ENCODE measurements at places on chromosomes 2 and 18.

GRCh38 chr2:64165706-64166105 is 21.5 kb upstream of the PELI1 start:
- DNase-seq: no peak

- no peak for DNase-seq
Observed at GRCh38 chr2:53379547-53379946, 388.1 kb upstream of the CHAC2 start.

GRCh38 chr18:33817096-33817495 is 239.1 kb downstream of the ASXL3 start:
- no peak for DNase-seq

DNA sequence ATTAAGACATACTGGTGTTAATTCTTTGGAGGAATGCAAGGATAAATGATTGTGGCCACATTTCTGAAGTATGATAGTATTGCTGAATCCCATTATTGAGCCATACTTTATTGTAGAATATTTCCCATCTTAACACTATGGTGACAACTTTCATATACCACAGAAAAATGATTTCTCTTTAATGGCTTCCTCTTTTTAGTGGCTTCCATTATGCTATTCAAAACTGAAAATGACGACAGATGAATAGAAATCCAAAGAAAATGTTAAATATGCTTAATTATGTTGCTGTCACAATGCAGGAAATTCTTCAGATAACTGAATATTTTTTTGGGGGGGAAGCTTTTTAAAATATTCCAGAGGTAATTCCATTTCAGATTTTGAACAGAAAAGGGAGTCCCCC is 88.9 kb upstream of the TMEM200C start:
- DNase-seq: no peak

DNA sequence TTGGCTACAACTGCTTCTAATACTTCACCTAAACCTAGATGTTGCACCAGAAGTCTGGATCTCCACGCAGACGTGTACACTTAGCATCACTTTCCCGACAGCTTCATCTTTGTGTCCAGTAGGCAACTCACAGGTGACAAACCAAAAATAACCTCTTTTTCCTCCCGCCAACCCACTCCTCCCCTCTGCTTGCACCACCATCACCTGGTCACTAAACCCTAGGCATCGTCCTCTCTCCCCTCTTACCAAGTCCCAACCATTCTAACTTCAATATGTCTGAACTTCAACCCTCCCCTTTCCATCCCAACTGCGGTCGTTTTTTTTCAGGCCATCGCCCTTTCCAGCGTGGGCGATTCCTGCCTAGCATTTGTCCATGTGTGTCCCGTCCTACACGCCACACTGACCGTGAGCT is 413 bp upstream of the CHMP3 start:
- no peak for DNase-seq

GRCh38 chr2:71832844-71833243 is 314.8 kb downstream of the CYP26B1 start:
- no peak for DNase-seq

DNA sequence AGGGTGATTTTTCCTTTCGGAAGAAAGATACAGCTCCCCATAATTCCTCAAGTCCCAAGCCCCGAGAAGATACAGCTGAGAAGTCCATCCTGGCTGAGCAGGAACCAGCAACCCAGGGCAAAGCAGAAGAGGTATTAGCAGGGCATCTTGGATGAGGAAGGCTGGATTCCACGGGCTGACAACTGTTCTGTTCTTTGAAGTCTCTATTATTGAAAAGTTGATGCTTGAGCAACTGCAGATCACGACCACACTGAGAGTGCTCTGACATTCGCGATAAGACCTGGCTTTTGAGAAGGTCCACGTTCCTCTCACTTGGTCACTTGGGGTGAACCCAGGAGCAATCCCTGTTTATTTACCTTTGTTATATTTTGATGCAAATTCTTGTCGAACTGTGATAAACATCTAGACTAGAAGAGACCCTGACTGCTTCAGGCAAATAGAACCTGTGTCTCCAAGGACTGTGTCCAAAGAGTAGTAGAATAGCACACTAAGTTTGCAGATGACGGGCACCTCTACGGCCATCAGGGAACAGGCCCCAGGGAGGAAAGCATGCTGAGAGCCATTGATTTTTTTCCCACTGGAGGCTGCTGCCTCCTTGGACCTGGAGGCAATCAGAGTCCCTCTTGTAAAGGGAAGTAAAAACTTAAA is 133.1 kb downstream of the ARL4C start:
- no peak for DNase-seq

GRCh38 chr2:30275256-30275655 is 43.9 kb downstream of the LBH start:
- no peak for DNase-seq

DNA sequence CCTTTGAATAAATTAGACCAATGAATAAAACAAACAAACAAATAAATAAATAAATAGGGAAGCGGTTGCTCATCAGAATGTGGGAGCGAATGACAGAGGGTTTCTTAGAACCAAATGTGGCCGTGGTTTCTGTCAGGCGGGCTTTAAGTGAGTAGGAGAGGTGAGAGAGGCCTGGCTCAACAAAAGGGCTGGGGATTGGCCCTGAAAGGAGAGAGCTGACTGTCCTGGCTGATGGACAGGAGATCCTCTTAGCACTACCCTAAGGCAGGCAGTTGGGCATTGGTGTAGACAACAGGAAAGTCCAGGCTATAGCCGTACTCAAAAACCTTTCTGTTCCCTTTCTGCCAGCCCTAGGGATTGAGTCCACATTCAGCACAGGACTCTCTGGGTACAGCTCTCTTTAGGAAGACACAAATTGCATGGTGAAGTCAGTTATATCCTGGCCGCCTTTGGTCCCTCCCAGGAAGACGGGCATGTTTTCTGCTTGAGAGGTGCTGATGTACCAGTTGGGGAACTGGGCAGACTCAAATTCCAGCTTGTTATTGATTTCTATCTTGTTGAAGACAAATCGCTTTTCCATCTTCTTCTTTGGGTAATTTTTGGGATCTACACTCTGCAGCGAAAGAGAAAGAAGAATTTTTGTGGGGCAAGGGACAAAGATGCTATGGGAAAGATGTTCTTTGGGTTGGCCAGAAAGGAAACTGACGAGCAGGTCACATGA is 6.5 kb downstream of the IL1B start:
- no peak for DNase-seq
